ENCODE measurements at places on chromosomes 2 and 18. TPM values are rescaled to one million over a fixed set of nuclear protein-coding genes. Genes with fewer than 3 reads are reported as not detected.
A peak's percentile ranks its signal among the peaks of the same experiment; 100 is the strongest.

DNA sequence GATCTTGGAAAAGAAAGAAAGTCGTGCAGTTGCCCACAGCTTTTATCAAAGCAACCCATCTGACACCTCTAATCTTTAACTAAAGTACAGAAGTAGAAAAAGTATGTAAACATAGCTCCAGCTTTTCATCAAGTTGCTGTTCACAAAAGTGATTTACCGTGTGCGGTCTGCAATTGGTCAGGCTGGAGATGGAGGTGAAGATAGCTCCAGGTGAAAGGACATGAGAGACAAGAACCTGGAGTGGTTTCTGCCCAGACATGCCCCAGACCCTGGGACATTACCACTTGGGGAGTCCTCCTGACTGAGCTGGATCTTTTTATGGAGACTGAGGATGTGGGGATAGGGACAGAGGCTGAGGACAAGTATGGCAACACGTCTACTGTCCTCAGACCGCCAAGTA is 82.7 kb downstream of the LAMA1 start:
- H3K36me3 ChIP-seq: peaks cover 7% of the 10 kb centered on the region
- no peak for DNase-seq
- no peak overlapping the region for H3K27ac ChIP-seq
- no peaks in the 10 kb centered on the region for H3K27me3 ChIP-seq
- peaks cover 10% of the 10 kb centered on the region for H3K4me1 ChIP-seq

GRCh38 chr18:70256184-70256583 is 32.7 kb upstream of the SOCS6 start:
- DNase-seq: no peak
- no peaks in the 10 kb centered on the region for H3K36me3 ChIP-seq
- no peaks in the 10 kb centered on the region for H3K4me1 ChIP-seq
- H3K27me3 ChIP-seq: no peaks in the 10 kb centered on the region

The DTNA gene
- total RNA-seq: 9.5 TPM

The MARCO gene
- total RNA-seq: not detected

DNA sequence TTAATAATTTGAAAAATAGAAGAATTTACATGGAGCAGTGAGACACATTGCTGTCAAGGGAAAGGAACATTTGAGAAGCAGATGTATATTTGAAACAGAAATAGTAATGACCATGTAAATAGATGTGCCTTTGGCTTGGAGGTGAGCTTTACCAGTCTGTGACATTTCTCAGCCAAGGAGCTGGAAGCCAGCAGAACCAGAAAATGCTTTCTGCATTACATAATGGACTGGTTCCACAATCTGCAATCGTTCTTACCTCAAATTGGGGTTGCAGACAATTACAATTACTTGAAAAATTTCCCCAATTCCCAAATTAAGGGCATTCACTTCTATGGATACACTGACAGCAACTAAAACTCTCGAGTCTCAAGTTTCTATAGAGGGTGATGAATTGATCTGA is 59.7 kb downstream of the HNMT start:
- H3K4me1 ChIP-seq: no peaks in the 10 kb centered on the region
- no peak overlapping the region for H3K27ac ChIP-seq
- H3K36me3 ChIP-seq: no peaks in the 10 kb centered on the region

GRCh38 chr18:12287131-12287681 is 20.8 kb upstream of the TUBB6 start:
- H3K27me3 ChIP-seq: no peaks in the 10 kb centered on the region
- no peak for DNase-seq
- H3K4me3 ChIP-seq: peak overlapping the region; percentile 40

The TWIST2 gene
- 14.7 TPM for total RNA-seq

The FLACC1 gene
- 0.56 TPM for total RNA-seq

GRCh38 chr2:79876430-79876829 is 363.6 kb downstream of the CTNNA2 start:
- H3K4me3 ChIP-seq: no peak overlapping the region
- no peak overlapping the region for H3K27ac ChIP-seq
- DNase-seq: peak; percentile 2
- H3K4me1 ChIP-seq: no peaks in the 10 kb centered on the region
- no peaks in the 10 kb centered on the region for H3K36me3 ChIP-seq

The CTDP1 gene
- 17.6 TPM for total RNA-seq

DNA sequence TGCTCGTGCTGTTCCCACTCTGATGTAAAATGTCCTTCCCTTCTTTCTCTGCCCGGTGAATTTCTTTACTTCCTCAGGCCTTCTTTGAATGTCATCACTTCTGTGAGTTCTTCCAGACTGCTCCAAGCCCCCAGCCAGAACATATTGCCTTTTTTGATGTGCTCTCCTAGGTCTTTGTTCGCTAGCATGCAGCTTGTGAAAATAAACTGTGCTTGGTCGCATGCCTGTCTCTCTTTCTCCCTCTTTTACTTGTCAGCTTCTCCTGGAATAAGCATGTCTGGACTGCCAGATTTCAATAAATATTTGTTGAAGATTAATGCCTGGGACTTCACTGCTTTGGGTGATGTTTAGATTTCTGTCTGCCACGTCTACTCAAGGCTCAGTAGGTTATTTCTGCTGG is 82.7 kb upstream of the ARHGAP28 start:
- peak overlapping the region; percentile 82 for H3K27ac ChIP-seq
- peaks cover 5% of the 10 kb centered on the region for H3K4me1 ChIP-seq
- no peaks in the 10 kb centered on the region for H3K36me3 ChIP-seq
- H3K4me3 ChIP-seq: no peak overlapping the region

DNA sequence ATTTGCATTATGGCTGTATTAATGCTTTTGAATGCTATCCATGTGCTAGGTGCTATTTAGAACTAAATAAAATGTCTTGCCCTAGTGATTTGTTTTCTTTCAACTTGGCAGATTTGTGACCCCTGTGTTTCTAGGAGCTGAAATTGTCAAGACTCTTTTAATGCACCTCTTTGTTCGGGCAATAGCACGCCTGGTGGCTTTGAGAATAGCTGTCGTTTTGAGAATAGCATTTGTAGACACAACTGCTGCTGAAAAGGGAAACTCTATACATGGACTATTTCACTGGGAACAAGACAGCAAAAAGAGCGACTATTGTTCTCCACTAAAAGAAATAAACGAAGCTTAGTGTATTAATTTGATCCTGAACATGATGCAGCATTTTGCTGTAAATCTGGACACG is 352.1 kb upstream of the ZNF521 start:
- peaks cover 17% of the 10 kb centered on the region for H3K27me3 ChIP-seq
- no peaks in the 10 kb centered on the region for H3K4me1 ChIP-seq

GRCh38 chr18:6731222-6731596 is 1.7 kb downstream of the ARHGAP28 start:
- no peaks in the 10 kb centered on the region for H3K36me3 ChIP-seq
- peak overlapping the region; percentile 15 for H3K4me3 ChIP-seq

DNA sequence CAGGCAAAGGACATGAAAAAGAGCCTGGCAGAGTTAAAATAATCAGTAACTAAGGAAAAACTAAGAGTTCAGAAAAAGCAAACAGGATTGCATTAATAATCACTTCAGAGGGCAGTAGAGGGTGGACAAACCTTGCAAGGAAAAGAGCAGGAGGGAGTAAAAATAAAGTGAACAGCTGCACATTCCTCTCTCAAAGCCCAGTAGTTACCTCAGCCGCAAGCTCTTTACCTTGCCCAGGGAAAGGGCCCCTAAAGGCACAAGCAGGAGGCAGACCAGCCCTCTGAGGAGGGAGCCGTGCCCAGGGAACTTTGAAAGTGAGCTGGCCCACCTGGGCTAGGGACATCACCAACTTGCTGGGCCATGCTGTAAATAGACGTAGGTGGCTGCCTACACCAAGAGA is 196.9 kb downstream of the C1D start:
- H3K4me1 ChIP-seq: peaks cover 4% of the 10 kb centered on the region
- H3K4me3 ChIP-seq: no peak overlapping the region
- no peak for DNase-seq
- no peaks in the 10 kb centered on the region for H3K36me3 ChIP-seq

DNA sequence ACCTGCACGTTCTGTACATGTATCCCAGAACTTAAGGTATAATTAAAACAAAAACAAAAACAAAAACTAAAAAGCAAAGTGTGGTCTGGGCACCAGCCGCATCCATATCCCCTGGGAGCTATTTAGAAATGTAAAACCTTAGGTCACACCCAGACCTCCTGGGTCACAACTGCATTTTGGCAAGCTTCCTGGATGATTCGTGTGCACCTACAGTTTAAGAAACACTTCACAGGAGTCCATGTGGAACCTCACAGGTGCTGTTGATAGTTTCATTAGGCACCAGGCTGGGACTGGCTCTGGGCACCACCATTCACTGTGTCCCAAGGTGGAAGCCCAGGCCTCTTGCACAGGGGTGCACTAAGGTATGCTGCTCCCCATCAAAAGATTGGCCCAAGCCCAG is 103.6 kb upstream of the BOD1L2 start:
- no peak for DNase-seq
- H3K27me3 ChIP-seq: no peaks in the 10 kb centered on the region
- H3K4me1 ChIP-seq: no peaks in the 10 kb centered on the region
- H3K27ac ChIP-seq: no peak overlapping the region
- H3K36me3 ChIP-seq: no peaks in the 10 kb centered on the region

DNA sequence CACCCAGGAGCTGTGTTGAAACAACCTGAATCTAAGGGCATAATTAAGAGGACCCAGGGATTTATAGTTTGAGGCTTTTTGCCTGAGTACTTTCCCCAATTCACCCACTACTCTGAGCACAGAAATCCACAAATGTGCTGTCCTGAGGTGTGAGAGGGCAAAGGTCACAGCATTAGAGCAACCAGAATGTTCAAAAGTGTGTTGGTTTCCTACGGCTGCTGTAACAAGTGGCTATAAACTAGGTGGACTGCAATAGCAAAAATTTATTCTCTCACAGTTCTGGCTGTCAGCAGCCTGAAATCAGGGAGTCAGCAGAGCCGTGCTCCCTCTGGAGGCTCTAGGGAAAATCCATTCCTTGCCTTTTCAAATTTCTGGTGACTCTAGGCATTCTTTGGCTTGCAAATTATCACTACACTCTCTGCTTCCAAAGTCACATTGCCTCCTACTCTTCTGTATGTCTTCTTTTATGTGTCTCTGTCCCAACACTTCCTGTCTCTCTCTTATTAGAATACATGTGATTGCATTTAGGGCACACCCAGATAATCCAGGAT is 91.4 kb upstream of the TACR1 start:
- no peaks in the 10 kb centered on the region for H3K27me3 ChIP-seq
- H3K4me3 ChIP-seq: no peak overlapping the region
- peaks cover 8% of the 10 kb centered on the region for H3K4me1 ChIP-seq
- peak; percentile 45 for DNase-seq

The STARD6 gene
- 0.28 TPM for total RNA-seq

DNA sequence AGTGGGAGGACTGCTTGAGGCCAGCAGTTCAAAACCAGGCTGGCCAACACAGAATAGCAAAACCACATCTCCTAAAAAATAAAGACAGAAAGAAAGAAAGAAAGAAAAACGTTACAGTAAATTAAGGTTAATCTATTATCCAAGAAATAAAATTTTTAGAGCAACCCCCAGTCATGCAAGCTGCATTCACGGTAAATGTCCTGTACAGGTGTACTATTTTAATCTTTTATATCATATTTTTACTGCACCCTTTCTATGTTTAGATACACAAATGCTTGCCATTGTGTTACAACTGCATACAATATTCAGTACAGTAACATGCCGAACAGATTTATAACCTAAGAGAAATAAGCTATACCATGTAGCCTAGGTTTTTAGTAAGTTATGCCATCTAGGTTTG is 6.0 kb downstream of the PDIA6 start:
- H3K36me3 ChIP-seq: peaks cover 5% of the 10 kb centered on the region
- no peak overlapping the region for H3K4me3 ChIP-seq
- H3K4me1 ChIP-seq: peaks cover 10% of the 10 kb centered on the region
- no peak overlapping the region for H3K27ac ChIP-seq
- H3K27me3 ChIP-seq: no peaks in the 10 kb centered on the region

DNA sequence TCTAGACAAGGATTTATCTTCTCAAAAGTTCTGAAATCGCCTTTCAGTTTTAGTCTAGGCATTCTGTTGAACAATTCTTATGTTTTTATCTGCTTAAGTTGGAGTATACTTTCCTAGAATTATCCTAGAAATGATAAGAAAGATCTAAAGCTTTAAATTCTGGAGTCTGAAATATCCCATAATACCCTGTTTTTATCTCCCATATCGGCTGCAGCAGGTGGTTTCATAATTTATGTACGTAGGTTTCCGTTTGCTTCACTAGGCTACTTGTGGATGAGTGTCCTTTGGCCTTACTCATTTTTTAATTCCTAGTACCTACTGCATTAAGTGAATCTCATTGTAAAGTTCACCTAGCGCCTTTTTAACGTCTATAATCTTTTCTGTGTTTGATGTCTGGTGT is 58.5 kb upstream of the MGAT5 start:
- H3K4me3 ChIP-seq: no peak overlapping the region
- peaks cover 13% of the 10 kb centered on the region for H3K4me1 ChIP-seq
- H3K27me3 ChIP-seq: no peaks in the 10 kb centered on the region
- peaks cover 6% of the 10 kb centered on the region for H3K36me3 ChIP-seq

The DNAH7 gene
- 0.36 TPM for total RNA-seq

GRCh38 chr2:46510598-46511177 is 31.3 kb downstream of the TMEM247 start:
- no peak overlapping the region for H3K4me3 ChIP-seq
- no peaks in the 10 kb centered on the region for H3K27me3 ChIP-seq
- no peaks in the 10 kb centered on the region for H3K4me1 ChIP-seq
- no peaks in the 10 kb centered on the region for H3K36me3 ChIP-seq
- DNase-seq: no peak
